ENCODE measurements at places on chromosomes 2 and 18. TPM values are rescaled to one million over a fixed set of nuclear protein-coding genes. Genes with fewer than 3 reads are reported as not detected.

QPCT gene
- 1.2 TPM for total RNA-seq

DHRS9 gene
- total RNA-seq, result not detected

GRCh38 chr2:68653538-68653982 is 10.2 kb downstream of the PROKR1 start:
- H3K27me3 ChIP-seq, result peaks cover 31% of the 10 kb centered on the region
- H3K36me3 ChIP-seq, result no peaks in the 10 kb centered on the region
- DNase-seq, result no peak

GRCh38 chr2:128469875-128470274 is 151.2 kb upstream of the HS6ST1 start:
- no peak for DNase-seq
- H3K36me3 ChIP-seq, result peaks cover 7% of the 10 kb centered on the region
- no peak overlapping the region for H3K4me3 ChIP-seq

- no peak for DNase-seq
- peaks cover 17% of the 10 kb centered on the region for H3K4me1 ChIP-seq
- no peak overlapping the region for H3K4me3 ChIP-seq
- no peaks in the 10 kb centered on the region for H3K27me3 ChIP-seq
Measured at GRCh38 chr2:101464841-101465240, 10.1 kb downstream of the RFX8 start.

GRCh38 chr2:149422337-149422990 is 92.1 kb downstream of the LYPD6 start:
- H3K27ac ChIP-seq, result peak overlapping the region; percentile 10
- peaks cover 15% of the 10 kb centered on the region for H3K4me1 ChIP-seq
- no peak for DNase-seq
- no peaks in the 10 kb centered on the region for H3K27me3 ChIP-seq

GRCh38 chr18:36530676-36531405 is 233.3 kb downstream of the FHOD3 start:
- DNase-seq, result no peak
- H3K27me3 ChIP-seq, result peaks cover 3% of the 10 kb centered on the region
- H3K4me1 ChIP-seq, result no peaks in the 10 kb centered on the region

DNA sequence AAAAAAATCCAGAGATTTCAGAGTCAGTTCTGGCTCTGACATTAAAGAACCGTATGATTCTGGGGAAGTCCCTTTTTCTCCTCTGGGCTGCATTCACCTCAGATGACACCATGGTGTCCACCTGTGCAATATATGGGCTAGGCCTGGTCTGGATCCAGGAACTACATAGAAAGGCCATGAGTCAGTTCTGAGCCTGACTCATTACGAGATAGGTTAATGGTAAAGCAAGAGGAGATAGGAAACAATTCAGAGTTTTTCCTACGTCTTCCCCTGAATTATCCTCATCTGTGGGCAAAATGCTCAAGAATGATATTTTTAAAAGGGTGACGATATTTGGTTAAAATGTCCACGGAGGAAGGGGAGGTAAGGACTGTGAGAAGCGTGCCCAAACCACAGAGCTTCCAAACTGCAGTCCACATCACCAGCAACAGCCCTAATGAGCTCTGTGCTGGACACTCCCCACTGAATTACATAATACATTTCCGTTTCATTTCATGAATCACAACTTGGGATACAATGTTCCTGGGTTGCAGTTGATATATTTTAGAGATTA is 180.1 kb upstream of the OSR1 start:
- H3K4me1 ChIP-seq, result peaks cover 37% of the 10 kb centered on the region
- H3K27ac ChIP-seq, result peak overlapping the region; percentile 80
- H3K4me3 ChIP-seq, result no peak overlapping the region
- DNase-seq, result no peak
- H3K27me3 ChIP-seq, result no peaks in the 10 kb centered on the region
